Cerebellar nuclear complex (tissue), 1 donor: ENCODE measurements at places on chromosomes 1 and 21.

GRCh38 chr1:113530021-113530420 is 139.7 kb downstream of the MAGI3 start:
- no peak for DNase-seq

DNA sequence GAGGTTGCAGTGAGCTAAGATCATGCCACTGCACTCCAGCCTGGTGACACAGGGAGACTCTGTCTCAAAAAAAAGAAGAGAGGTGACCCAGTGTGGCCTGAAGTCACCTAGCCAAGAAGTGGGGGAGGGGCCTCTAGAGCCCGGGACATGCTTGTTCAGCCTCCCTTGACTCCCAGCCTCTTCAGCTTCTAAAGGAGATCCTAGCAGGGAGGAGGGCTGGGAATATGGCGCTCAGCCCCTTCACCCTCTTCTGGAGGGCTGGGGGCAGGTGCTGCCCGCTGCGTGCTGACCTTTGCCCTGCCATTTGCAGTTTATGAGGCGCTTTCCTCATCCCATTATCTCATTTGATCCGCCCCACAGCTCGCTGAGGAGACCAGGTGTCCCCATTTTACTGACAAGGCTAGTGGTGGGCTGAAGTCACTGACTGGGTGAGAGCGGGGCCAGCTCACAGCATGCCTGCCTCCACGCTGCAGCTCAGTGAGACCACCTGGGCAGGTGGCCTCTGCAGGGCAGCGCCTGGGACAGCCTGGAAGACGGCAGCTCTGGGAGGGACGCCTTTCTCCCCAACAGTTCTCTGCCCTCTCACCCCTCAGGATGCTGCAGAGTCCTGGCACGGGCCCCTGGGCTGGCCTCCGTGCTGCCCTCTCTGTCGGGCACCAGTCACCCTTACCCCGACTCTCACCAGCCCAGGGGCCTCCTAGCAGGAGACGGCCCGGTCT is 7.5 kb downstream of the ELF3 start:
- DNase-seq: no peak

DNA sequence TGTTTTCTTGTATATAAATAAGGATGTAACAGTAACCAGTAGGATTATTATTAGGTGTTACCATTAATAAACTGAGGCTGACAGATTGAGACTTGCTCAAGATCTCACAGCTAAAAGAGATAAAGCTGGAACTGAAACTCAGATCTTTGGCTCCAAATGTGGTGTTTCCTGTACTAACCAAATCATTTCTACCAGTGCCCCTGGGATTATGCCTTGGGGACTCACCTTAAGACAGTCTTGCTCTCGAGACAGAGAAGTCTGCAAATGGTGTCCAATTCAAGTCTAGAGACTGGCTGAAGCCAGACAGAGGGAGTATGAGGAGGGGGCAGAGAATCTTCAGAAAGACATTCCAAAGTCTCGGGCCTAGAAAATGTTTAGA is 593 bp upstream of the CD53 start:
- no peak for DNase-seq

DNA sequence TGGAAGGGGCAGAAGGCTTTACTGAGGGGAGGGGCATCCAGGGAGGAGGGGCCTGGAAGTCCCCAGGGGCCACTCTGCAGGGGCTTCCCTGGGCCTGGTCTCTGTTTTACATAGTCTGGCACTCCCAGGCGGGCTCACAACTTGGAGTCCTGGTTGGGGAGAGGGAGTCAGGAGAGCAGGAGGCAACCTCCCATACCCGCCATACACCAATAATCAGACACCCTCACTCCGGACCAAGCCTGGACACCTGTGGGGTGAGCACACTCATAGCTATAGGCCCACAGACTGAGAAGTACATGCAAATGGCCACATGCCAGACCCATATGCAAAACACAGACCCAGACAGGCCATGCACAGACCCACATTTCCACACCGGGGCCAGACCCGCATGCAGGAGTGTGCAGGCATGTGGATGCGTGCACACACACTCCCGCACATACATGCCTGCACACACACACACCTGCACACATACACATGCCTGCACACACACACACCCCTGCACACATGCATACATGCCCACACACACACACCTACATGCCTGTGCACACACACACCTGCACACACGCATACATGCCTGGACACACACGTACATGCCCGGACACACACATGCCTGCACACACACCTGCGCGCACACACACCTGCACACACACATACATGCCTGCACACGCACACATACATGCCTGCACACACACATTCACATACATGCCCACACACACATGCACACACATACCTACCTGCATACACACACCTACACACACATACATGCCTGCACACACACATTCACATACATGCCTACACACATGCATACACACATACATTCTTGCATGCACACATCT is 89.5 kb upstream of the RUNX3 start:
- no peak for DNase-seq

DNA sequence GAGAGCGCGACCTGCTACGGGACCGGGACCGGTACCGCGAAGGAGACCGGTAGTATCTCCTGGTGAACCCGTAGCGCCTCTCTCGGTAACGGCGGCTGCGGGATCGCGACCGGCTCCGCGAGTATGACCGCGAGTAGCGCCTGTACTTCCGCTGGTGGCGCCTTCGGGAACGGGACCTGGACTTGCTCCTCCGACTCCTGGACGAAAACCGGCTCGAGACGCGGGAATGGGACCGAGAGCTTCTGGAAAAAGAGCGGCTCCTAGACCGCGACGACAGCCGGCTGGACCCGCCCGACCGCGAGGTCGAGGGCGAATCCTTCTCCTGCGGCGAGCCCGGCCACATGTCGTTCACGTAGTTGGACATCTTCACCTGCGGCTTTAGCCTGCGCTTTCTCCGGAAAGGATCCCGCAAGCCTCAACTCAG is 642 bp downstream of the RSRP1 start:
- no peak for DNase-seq
